Inflammatory macrophage treated with lipopolysaccharide for 1 hour (primary cell): ENCODE measurements at places on chromosomes 13 and 19.

GRCh38 chr13:48505012-48505411 is 27.9 kb downstream of the RCBTB2 start:
- no peak for DNase-seq

GRCh38 chr13:37366044-37366770 is 232.4 kb downstream of the POSTN start:
- DNase-seq, result no peak

DNA sequence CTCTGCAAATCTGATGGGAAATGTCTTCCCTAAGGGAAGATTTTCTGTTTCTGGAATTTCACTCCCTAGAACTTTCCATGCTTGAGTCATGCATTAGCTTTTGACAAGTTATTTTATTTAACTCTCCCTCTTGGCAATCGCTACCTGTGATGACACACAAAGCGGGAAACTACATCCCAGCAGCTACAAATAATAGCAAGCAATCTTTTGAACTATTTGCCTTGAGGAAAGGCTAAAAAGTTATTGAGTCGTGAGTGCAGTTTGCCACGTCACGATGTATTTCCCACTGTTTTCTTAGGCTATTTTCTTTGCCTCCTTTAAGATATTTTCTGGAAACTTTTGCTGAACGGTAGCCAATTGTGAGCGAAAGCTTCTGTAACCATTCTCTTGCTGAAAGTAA is 353.3 kb upstream of the HTR2A start:
- no peak for DNase-seq

- DNase-seq, result peak; percentile 2
Observed at GRCh38 chr19:5228932-5229777, 111.5 kb downstream of the PTPRS start.

DNA sequence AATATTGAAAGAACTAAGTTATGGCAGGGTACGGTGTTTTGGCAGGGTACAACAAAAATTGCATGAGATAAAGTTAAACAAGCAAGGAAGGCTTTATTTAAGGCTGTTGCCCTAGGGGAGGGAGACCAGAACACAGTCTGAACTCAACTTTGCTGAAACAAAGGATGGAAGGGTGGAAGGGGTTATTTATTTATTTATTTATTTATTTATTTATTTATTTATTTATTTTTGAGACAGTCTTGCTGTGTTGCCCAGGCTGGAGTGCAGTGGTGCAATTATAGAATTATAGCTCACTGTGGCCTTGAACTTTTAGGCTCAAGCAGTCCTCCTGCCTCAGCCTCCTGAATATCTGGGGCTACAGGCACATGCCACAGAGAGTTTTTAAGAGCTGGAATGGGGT is 75.9 kb downstream of the HS6ST3 start:
- DNase-seq, result no peak

DNA sequence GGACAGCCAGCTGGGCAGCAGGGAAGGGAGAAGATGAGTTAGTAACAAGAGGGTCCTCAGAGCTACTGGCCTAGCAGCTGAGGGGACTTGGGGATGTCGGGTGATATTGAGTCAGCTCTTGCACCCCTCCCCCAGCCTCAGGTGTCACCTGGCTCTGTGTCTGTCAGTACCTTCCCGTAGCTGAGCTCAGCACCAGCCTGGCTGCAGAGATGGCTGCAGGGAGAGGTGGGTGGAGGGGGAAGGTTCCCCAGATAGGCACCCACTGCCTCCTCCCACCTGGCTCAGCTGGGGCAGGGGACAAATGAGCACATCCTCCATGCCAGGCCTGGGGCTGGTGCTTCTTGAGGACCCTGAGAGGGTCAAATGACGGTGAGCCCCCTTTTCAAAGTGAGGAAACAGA is 6.8 kb upstream of the KPTN start:
- DNase-seq, result no peak

GRCh38 chr13:73828811-73829210 is 305.4 kb downstream of the KLF12 start:
- no peak for DNase-seq

DNA sequence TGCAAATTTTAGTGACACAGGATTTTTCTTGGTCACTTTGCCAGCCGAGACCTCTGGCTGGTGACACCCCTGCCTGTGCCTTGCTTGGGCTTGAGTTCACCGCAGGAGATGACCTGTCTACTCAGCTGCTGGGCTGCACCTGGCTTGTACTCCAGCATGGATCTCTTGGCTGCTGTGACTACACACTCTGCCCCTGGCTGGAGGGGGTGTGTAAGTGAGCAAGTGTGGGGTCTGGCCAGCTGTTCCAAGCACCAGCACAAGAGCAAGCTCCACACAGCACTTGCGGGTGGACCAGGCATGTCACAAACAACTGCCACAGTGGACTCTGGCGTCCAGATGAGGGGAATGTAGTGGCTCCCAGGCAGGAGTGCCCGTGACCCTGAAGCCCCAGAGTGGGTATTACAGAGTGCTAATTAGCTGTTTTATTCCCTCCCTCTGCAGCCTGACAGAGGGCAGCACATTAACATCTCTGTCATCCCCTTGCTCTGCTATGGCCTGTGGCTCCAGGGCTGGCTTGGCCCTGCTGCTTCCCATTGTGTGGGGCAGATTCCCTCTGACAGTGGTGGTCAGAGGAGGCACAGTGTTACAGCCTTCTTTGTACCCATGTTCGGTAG is 1387.2 kb downstream of the OLFM4 start:
- no peak for DNase-seq

GRCh38 chr19:41912899-41913537 is 15.2 kb downstream of the ERFL start:
- no peak for DNase-seq

GRCh38 chr19:14405758-14406644 is 13.1 kb downstream of the DDX39A start:
- DNase-seq, result peak; percentile 80

- DNase-seq, result no peak
Observed at GRCh38 chr13:44196196-44196751, 177.3 kb upstream of the SERP2 start.

- DNase-seq, result no peak
Observed at GRCh38 chr13:114258589-114258988, 22.8 kb upstream of the UPF3A start.

- DNase-seq, result no peak
Observed at GRCh38 chr13:65914716-65915115, 1315.4 kb downstream of the PCDH9 start.

- no peak for DNase-seq
Observed at GRCh38 chr13:24006520-24007248, 109.4 kb upstream of the C1QTNF9B start.

GRCh38 chr19:19618219-19619051 is at the start of gene PBX4:
Gene PBX4, minus strand, starts transcription at chr19:19618687. Its CDS starts 58 bp downstream, at chr19:19618629.
- peak; percentile 98 for DNase-seq

DNA sequence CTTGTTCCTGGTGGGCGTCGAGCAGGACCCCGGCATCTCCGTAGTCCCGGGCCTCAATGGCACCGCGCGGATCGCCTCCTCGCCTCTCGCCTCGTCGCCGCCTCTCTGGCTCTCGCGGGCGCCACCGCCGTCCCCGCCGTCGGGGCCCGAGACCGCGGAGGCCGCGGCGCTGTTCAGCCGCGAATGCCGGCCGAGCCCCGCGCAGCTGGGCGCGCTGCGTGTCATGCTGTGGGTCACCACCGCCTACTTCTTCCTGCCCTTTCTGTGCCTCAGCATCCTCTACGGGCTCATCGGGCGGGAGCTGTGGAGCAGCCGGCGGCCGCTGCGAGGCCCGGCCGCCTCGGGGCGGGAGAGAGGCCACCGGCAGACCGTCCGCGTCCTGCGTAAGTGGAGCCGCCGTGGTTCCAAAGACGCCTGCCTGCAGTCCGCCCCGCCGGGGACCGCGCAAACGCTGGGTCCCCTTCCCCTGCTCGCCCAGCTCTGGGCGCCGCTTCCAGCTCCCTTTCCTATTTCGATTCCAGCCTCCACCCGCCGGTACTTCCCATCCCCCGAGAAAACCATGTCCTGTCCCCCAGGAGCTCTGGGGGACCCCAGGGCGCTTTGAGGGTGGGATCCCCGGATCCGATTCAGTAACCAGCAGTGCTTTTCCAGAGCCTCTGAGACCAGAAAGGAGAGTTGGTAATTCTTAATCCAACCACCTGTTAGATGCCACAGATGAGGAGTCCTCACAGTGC is 885 bp downstream of the MLNR start:
- DNase-seq, result peak; percentile 29

DNA sequence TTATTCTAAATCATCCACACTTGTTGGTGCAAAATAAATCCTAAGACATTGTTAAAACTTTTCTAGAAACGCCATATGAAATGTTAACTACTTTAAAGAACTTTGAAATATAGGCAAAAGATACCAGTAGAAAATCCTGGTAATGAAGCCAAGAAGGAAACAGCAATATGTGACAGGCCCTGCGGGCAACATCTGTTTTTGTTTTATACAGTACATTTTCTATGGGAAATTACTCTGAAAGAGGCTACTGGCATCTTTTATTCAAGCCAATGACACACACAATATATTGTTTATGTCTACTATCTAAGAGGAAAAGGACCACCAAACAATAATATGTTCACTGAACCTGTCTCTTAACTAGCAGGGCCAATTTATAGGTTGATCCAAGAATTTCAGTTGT is 829.7 kb downstream of the PCDH17 start:
- DNase-seq, result no peak

- DNase-seq, result no peak
Observed at GRCh38 chr13:110885966-110886869, 28.7 kb downstream of the ANKRD10 start.

GRCh38 chr19:306151-306900 is 15.1 kb upstream of the PLPP2 start:
- DNase-seq, result no peak

GRCh38 chr13:22263185-22263584 is 592.3 kb downstream of the FGF9 start:
- DNase-seq, result no peak

DNA sequence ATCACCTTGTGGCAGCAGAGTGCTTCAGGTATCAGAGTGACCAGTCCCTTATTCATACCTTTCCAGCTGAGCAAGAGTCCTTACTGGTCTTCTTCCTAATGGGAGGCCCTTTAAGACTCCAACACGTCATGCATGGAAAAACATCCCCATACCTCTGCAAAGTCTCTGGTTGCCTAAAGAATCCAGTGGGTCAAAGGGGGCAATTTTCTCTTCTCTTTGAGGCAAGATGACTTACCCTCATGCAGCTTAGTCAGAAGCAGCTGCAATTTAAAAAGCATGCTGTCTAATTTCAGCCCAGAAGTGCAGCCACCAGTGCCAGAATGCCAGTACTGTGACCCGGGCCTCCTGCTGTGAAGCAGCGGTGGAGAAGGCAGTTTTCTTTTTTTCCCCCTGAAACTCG is 18.7 kb downstream of the PPP5C start:
- no peak for DNase-seq

GRCh38 chr19:3632739-3633558 is 6.4 kb upstream of the CACTIN start:
- DNase-seq, result no peak

- no peak for DNase-seq
Observed at GRCh38 chr13:89457977-89458376, 1786.8 kb downstream of the SLITRK5 start.

- DNase-seq, result no peak
Observed at GRCh38 chr13:42803563-42804204, 22.3 kb downstream of the FAM216B start.

DNA sequence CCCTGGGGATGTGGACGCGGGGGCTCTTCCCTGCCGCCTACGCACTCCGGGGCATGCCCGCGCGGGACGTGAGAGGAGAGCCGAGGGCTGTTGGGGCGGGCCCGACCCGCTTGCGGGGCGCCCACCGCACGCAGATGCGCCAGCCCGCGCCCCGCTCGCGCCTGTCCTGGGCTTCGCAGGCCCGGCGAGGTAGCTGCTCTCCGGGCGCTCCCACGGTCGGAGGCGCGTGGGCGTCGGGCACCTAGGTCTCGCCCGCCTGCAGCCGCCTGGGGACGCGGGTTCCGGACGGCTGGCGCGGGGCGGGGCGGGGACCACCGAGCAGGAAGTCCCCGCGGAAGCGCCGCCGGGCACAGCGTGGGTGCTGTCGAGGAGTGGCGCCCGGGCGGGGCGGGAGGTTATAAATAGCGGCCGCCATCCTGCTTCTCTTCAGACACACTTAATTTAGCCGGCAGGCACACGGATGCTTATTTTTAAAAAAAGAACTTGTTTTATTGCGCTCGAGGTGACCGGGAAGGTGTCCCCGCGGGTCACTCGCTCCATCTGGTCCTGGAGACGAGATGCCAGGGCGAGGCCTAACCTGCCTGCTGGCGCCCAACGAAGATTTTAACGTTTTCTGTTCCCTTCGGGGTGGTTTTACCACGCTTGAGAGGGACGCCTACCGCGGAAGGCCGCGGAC is 561 bp upstream of the GJA3 start:
- DNase-seq, result peak; percentile 35

DNA sequence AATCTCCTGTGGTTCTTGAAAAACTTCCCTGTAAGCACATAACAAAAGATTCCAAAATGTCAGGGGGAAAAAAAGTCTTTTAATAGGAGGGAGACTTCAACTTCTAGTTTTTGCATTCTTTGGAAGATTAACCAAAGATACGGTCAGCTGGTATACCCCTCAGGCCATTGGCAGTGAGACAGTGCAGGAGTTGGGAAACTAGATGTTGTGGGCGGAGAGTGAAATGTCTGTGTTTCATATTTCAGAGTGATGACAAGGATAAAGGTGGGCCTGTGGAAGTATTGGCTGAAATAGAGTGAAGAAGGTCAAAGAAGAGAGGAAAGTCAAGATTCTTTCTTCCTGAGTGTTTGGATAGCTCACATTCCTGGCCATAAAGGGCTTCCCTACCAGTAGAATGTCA is 40.8 kb downstream of the CYP2B6 start:
- no peak for DNase-seq

DNA sequence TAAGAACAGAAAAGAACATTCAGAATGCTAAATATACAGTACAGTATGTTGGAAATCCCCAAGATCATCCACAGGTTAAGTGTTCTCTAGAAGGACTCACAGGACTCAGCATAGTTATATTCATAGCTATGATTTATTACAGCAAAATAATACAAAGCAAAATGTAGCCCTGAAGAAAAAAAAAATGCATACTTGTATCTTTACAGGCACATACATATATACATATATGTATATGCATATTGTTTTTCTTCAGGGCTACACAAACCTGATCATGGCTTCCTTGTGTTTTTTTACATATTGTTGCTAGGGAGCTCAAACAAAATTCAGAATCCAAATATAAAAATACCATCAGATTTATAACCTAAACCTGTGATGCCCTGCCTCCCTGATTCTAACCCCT is 78.5 kb downstream of the TUBA3C start:
- no peak for DNase-seq

DNA sequence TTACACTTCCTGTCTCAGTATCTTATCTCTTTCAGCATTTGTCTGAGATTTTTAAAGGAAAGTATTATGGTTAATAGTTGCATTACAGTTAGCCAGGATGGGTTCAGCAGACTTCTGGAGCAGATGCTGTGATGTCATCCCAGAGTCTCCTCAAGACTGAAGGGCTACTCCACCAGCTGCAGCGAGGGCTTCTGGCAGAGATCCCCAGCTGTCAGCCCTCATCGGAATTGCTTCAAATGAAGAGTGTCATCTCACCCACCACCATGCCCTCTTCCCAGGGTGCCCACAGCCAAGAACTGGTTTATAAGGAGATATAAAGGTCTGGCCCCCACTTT is 84.4 kb downstream of the FAM216B start:
- no peak for DNase-seq
